AG04450 (cell line): ENCODE measurements at places on chromosomes 2 and 18. TPM values are rescaled to one million over a fixed set of nuclear protein-coding genes. Genes with fewer than 3 reads are reported as not detected.

- DNase-seq, result no peak
Observed at GRCh38 chr2:142725386-142725785, 152.1 kb upstream of the KYNU start.

- DNase-seq, result no peak
Observed at GRCh38 chr2:218266316-218266979, 3.5 kb downstream of the AAMP start.

DNA sequence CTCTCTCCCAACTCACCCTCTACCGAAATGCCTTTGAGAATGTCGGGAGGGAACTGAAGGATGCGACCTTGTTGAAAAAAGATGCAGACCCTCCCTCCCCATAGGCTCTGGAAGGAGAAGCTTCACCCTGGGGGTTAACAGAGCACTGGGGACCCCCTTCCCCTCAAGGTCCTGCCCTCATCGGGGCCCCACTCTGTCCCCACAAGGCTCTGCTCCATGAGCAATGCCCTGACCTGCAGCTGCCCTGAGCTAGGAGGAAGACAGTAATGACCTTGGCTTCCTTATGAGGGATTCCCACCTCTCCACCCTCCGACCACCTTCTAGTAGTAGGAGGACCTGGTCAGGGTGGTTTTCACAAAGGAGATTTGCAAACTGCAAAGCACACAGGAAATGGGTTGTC lies 44.4 kb upstream of the HPCAL1 start:
- no peak for DNase-seq

GRCh38 chr2:218082586-218083351 lies 13.7 kb downstream of the RUFY4 start:
- no peak for DNase-seq

DNA sequence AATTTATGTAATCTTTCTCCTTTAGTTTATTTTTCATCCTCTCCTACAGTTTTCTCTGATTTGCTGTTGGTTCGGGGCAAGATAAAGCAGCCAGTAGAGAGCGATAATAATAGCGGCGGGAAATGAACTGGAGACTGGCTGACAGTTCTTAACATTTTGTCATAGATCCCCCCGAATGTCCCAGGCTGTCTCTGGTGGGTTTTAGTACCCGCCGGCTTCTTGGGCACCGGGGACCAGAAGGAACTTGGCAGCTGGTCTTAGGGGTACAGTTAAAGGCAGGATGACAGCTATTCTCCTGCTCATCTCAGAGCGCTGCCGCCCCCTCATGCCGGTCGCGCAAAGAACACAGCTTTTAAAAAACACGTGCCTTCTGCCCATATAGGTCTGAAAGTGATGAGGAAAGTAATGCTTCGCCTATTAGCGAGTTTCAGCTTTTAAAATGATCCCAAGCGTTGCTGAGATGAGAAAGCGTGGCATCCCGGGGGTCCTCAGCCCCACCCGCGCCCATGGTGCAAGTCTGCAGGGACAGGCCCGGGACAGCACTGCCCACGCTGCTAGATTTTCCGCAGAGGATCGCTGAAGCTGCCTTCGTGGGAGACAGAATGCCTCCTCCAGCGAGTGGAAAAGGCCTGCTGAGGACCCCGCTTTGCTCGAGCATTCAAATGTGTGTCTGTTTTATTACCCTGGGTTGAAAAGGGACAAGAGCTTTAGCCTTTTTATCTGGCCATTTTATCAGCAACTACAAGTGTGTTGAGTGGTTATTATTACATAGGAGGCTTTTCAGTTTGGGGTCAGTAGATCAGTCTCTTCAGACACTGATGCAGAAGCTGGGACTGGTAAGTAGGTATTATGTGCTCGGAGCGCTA lies 3.8 kb downstream of the ONECUT2 start:
- no peak for DNase-seq

DNA sequence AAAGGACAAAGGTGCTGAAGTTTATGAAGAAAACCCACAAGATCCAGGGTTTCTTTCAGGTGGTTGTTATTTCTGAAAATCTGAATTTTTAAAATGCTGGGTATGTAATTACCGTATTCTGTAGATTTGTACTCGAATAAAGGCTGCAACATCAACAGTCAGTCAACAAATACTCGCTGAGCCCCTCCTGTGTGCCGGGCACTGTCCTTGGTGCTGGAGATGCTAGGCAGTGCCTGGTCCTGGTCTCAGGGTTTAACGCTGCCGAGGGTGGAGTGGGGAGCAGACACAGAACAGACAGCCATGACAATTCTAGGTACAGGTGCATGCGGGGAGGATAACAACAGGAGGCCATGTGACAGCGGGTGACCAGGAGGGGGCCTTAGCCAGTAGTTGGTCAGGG lies 27.2 kb upstream of the PDIA6 start:
- no peak for DNase-seq

DNA sequence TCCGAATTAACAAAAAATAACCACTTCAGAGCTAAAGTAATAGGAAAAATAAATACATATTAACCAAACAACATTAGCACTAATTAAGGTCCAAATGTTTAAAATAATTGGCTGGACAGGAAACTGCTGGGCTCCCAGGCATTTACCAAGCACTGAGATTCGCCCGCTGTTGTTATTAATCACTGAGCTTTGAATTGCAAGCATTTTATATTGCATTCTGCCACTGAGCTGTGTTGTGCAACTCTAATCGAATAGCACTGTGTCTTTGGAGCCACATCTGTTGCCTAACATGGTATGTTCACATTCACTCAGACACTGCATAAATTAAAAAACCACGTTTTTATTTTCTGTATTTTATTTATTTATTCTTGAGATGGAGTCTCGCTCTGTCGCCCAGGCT lies 88.9 kb downstream of the SOWAHC start:
- DNase-seq, result no peak

The BOK gene
- polyA plus RNA-seq, result 18.6 and 28.0 TPM in 2 replicates

The KLHL14 gene
- not detected in 2 replicates for polyA plus RNA-seq

The SLC20A1 gene
- polyA plus RNA-seq, result 71.8 and 74.8 TPM in 2 replicates

- DNase-seq, result no peak
Observed at GRCh38 chr2:86239326-86239725, 40.1 kb downstream of the MRPL35 start.
